ENCODE measurements at places on chromosomes 2 and 18.
A peak's percentile ranks its signal among the peaks of the same experiment; 100 is the strongest.

DNA sequence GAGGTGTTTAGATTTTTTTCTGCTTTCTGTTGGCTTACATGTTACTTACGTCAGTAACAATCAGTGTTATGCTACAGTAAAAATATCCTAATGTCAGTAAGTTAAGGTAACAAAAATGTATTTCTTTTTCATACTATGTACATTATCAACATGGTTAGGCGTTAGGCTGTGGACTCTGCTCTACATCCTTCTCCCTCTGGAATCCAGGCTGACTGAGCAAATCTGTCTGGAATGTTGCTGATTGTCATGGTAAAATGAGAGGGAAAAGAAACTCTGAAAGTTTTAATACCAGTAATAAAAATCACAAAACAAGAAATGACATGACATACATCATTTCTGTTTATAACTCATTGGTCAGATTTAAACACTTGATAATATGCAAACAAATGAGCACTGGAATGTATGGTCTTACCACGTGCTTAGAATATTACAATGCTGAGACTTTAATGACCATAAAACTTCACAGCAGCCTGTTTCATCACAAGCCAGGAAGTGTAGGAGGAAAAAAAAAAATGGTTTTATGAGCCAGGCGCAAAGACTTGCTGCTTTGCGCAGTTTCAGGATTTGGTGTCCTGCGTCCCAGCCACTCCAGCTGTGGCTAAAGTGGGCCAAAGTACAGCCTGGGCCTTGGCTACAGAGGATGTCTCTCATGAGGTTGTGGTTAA is 252.4 kb downstream of the FSIP2 start:
- DNase-seq: no peak

- no peak for DNase-seq
Observed at GRCh38 chr2:59177748-59178147, 936.6 kb upstream of the FANCL start.

DNA sequence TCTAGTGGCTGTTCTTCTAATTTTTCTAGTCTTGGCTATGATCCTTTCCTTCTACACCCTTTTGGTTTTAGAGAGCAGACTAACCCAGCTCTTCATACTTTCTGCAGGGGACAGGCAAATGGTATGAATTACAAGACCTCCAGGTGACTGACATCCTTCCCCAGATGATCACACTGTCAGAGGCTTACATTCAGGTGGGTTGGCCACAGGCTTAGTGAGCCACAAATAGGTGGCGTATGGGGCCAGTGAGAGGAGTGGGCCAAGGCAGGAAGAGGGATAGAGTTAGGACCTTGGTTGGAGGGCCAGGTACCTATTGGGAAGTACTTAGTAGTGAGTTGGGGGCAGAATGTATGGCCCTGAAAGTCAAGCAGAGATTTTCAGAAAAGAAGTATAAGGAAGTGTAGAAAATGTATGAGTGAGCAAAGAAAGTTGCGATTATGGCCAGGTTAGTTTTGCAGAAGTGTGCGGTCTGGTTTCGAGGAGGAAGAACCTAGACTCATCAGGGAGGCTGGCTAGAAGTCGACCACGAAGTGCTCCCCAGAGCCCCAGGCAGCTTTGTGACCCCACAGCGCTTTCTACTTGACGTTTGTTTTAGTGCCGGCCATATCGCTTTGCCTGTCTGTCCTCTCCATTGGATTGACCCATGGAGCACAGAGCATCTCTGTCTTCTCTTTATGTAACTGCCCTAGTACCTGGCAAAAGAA is 20.0 kb downstream of the SFTPB start:
- DNase-seq: no peak

DNA sequence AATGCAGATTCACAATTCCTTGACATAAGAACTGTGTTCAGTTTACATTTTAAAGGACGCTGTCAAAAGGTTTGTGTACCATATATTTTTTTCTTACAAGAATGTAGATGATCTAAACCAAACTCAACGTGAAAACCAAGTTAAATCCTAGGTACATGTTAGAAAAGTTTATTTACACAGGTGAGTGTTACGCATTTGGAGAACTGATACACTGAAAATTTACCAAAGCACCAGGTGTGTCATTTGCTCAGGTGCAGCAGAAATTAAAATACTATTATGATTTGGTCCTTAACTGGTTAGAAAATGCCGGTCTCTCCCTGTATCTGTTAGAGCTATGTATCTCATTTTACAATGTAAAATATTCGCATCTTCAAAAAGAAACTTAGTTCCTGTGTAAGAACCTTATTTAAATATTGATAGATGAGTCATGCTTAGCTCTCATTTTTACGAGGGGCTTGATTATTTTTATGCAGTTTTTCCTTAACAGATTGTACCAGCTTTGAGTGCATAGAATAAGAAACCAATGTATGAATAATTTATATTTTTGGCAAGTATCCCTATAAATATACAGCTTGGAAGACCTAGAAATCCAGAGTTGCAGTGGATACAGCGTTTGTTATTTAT is 25.1 kb downstream of the MFF start:
- DNase-seq: no peak

GRCh38 chr2:212998626-212999359 is 152.6 kb downstream of the IKZF2 start:
- no peak for DNase-seq

GRCh38 chr2:119491776-119492525 is 32.3 kb downstream of the SCTR start:
- peak; percentile 78 for DNase-seq

- DNase-seq: no peak
Observed at GRCh38 chr2:62968168-62968567, 82.5 kb upstream of the OTX1 start.

DNA sequence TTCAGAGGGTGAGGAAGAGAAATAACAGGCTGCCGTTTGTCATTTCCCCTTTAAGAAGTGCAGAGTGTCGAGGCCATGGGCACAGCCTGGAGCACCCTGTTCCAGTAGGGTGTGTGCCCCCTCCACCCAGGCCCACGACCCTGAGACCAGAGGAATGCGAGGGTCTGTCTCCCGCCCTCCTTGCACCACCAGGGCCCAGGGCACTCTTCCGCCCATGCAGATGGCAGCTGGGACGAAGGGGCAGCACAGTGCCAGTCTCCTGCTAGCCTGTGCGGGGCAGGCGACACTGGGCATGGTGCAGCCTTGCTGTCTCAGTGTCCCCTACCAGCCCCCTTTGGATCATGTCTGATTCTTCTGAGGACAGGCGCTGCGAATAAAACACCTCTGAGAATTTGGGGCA is 15.8 kb upstream of the PDIA6 start:
- no peak for DNase-seq

DNA sequence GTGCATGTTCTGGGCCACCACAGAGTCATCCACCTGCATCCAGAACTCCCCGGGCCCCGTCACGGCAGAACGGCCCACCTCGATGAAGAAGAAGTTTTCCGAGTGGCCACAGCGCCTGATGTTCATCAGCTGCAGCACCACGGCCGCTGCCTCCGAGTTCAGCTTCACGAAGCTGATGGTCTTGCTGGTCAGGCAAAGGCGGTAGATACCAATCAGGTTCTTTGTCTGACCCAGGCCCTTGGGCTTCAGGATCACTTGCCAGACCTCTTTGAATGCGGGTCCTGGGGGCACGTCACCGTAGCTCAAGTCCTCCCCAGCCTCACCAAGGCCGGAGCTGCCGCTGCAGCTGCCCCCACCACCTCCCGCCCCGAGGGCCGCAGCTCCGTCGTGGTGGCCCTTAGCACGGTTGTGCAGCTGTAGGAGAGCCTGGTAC is 1.6 kb downstream of the IRS1 start:
- no peak for DNase-seq

DNA sequence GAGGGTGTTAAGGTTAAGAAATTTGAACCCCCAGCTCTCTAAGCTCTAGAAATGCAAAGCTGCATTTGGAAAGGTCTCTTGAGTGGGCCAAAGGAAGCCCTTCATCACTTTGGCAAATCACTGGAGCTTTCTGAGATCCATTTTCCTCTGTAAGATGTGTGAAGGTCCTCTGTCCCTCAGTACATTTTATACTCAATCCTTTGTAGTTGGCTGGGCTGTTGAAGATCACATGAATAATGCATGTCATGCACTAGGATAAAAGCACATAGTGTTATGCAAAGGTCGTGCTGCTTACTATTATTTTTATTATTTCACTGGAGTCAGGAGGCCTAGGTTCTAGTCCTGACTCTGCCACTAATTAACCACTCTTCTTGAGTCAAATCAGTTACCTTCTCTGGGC is 124.9 kb downstream of the FSHR start:
- DNase-seq: no peak

- no peak for DNase-seq
Observed at GRCh38 chr2:97761192-97761591, 47.8 kb downstream of the ZAP70 start.

DNA sequence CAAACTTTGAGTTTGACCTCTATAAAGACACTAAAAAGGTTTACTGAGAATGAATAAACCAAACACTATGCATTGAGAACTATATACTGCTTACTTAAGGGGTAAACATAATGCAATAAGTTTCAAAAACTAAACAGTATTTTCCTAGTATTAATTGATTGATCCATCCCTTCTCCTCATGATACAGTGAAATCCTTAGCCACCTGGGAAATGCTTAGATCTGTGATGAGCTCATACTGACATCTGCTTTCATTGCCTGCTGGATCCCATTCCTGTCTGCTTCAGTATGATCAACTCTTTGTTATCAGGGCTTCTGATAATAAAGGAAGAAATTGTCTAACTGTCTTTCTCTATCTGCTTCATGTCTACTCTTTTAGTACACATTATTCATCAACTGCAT is 74.9 kb upstream of the UBE2E3 start:
- DNase-seq: no peak

- no peak for DNase-seq
Observed at GRCh38 chr2:197498937-197499593, 575 bp downstream of the HSPD1 start.

DNA sequence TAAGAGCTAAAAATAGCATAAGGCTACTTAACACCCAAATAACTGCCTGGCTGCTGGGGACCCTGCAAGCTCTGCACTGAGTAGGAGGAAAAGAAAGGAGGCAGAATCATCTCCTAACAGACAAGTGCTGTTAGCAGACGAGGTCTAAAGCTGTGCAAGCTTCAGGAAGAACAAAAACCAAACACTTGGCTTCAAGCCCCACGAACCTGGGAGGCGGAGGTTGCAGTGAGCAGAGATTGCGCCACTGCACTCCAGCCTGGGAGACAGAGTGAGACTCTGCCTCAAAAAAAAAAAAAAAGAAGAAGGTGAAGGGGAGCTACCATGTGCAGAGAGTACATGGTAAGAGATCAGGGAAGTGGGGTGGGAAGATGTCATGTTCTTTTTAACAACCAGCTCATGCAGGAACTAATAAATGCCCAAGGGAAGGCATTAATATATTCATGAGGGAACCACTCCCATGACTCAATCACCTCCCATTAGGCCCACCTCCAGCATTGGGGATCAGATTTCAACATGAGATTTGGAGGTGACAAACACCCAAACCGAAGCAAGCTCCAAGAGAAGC is 28.8 kb upstream of the INO80C start:
- no peak for DNase-seq

DNA sequence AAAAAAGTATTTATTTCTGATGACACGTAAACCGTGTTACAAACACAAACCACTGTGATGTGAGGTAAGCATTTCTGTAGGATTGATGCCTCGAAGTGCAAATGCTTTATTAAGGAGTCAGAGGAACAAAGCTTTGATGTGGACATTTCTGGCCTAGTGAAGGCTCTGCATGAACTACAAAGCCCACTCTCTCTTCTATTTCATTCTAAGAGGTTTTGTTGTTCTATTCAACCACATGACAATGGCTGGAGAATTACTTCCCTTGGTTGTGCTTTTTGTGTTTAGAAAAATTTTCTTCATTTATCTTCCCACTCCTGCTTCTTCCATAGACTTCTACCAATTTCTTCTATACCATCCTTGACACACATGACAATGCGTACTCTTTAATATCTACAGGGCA is 125.7 kb upstream of the CCDC195 start:
- no peak for DNase-seq

DNA sequence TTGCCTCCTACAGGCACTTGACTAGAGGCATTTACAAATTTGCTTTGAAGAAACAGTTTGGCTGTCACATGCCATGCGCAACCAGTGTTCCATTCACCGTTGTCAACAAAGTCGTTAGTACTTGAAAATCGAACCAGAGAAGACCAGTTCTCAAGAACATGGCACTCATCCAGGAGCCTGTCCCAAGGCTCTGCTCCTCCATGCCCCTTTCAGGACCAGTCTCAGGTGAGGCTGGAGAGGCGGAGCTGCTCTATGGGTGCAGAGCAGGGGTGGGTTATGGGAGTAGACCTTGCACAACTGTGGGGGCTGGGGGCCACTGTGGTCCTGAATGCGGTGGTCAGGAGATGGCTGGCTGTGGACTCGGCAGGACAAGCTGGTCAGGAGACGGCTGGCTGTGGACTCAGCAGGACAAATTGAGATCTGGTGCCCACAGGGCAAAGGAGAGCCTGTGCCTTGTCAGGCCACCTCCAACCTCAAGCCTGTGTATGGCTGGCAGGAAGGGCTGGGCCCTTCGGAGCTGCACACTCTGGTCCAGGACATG is 12.3 kb upstream of the ATP9B start:
- DNase-seq: no peak

- no peak for DNase-seq
Observed at GRCh38 chr18:26993568-26993967, 128.1 kb upstream of the AQP4 start.

DNA sequence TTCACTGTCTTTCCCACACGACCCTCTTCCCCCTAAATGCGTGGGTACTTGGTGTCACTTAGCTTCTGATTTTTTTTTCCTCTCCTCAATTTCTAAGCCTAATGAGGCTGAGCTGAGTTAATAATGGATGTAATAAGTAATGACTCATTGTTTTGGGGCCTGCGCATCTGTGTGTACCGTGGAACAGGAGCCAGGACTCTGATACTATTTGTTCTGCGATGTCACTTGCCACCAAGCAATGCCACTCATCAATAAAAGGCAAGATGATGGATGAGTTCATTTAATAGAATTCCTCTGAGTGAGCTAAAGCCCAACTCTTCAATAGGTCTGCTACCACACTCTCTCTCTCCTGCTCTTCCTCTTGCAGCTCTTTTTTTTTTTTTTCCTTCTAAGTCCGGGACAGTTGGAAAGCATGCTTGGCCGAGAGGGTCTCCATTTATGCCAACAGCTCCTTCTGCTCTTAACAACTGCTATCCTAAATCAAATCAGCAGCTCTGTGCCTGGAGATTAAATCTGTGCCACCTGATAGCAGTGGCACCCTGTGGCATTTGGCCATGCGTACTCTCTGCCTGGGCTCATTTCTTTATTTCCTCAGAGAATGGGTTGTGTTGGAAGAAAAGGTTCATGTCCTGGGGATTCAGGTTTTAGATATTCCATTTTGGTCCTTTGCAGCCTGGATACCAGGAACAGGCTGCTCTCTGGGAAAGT is 1284.2 kb upstream of the PIK3C3 start:
- no peak for DNase-seq

- DNase-seq: no peak
Observed at GRCh38 chr18:57648414-57648813, 26.8 kb upstream of the NARS1 start.

GRCh38 chr2:67684991-67685390 is 287.9 kb downstream of the ETAA1 start:
- no peak for DNase-seq

DNA sequence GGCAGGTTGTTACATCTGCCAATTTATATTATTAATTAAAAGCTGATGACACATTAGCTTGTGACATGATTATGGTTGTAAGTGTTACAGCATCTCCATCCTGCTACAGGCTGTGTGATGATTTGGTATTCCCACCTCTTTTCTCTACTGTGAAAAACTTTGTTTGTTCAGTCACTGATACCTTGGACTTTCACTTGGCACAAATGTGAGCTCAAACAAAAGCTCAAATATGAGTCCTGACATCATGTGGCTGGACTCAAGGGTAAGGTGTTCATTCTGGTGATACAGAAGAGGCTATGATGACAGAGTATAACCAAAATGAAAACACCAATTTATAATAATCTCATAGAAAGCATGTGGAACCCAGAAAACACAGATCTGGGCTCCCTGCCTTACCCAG is 11.4 kb upstream of the IL36A start:
- DNase-seq: no peak

All from SW 1271 (cell line).